ENCODE measurements at places on chromosomes 7 and 10. TPM values are rescaled to one million over a fixed set of nuclear protein-coding genes. Genes with fewer than 3 reads are reported as not detected.

PRTFDC1 gene
- total RNA-seq = 16.6 TPM

VENTX gene
- total RNA-seq = not detected

HERC4 gene
- total RNA-seq = 16.7 TPM

OAT gene
- 70.6 TPM for total RNA-seq

TMEM236 gene
- not detected for total RNA-seq

CALY gene
- total RNA-seq = not detected

Data from mesangial cell (primary cell).